ENCODE measurements at places on chromosomes 2 and 18. TPM values are rescaled to one million over a fixed set of nuclear protein-coding genes. Genes with fewer than 3 reads are reported as not detected.

SLC4A5 gene
- 3.9 TPM for total RNA-seq

FTCDNL1 gene
- total RNA-seq = 1.1 TPM

REG3G gene
- 0.52 TPM for total RNA-seq

TUBA4B gene
- not detected for total RNA-seq

ACTG2 gene
- total RNA-seq = 4,458 TPM

REG1B gene
- 0.69 TPM for total RNA-seq

TOGARAM2 gene
- 0.60 TPM for total RNA-seq

SRD5A2 gene
- not detected for total RNA-seq

TCF7L1 gene
- 25.9 TPM for total RNA-seq

OTOF gene
- total RNA-seq = 0.29 TPM

B4GALT6 gene
- total RNA-seq = 4.2 TPM

CD28 gene
- 3.8 TPM for total RNA-seq

MREG gene
- total RNA-seq = 0.74 TPM

STARD6 gene
- total RNA-seq = not detected

GRCh38 chr2:106111882-106112571 lies 82.1 kb downstream of the UXS1 start:
- no peak for DNase-seq

DNA sequence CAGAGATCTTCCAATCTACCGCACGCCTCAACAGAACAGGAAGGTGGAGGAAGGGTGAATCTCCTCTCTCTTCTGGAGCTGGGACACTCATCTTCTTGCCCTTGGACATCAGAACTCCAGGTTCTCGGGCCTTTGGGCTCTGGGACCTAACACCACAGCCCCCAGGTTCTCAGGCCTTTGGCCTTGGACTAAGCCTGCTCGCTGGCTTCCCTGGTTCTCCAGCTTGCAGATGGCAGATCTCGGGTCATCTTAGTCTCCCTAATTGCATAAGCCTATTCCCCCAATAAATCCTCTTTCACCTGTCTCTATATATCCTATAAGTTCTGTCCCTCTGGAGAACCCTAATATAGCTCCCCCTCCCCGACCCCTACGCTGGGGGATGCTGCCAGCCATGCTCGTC lies 14.8 kb downstream of the HS6ST1 start:
- DNase-seq = no peak

DNA sequence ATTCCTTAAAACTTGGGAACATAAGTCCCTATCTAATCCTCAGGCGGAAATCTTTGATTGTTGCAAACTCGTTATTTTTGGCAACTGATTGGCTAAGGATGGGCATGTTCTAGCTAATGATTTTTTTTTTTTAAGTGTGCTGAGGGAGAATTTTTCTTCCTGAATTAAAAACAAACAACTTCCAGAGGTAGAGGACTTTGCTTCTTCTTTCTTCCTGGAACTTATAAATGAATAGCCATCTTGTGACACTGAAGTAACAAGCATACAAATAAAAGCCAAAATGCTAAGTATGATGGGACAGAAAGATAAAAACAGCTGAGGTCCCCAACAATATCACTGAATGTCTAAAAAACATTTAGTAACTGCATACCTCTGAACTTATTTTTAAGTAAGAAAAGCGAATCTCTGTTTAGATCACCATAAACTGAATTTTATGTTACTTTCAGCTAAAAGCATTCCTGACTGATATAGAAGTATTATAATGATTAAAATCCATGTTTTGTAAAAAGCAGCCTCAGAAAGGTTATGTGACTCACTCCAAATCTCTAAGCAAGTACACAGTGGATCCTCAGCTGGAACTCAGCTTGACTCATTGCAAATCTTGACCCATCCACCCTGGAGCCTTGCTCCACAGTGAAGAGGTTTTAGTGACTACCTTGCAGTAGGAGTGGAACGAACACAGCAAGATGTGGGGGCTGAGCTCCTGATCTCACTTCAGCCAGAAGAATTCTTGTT lies 344.4 kb downstream of the CLIP4 start:
- no peak for DNase-seq

DNA sequence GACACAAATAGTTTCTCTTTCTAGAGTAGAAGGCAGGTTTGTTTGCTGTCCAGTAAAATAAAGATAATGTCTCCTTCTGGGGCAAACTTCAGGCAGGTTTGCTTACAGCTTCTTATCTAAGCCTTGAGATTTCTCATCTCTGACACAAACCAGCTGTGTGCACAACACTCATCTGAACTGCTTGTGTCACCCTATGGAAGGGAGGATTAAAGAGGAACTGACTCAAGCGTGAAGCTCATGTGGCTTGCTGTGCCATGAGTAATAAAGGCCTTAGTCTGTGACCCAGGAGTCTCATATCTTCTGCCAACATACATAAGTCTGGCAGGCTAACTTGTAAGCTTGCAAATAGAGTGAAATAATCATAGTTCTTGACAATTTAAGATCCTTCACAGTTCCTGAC lies 24.2 kb upstream of the CPO start:
- DNase-seq = no peak

- peak; percentile 90 for DNase-seq
These were observed at the start of gene LGALSL for GRCh38 chr2:64453770-64454385. LGALSL (plus strand) TSS chr2:64454162; CDS start chr2:64454546, 384 bp downstream.

DNA sequence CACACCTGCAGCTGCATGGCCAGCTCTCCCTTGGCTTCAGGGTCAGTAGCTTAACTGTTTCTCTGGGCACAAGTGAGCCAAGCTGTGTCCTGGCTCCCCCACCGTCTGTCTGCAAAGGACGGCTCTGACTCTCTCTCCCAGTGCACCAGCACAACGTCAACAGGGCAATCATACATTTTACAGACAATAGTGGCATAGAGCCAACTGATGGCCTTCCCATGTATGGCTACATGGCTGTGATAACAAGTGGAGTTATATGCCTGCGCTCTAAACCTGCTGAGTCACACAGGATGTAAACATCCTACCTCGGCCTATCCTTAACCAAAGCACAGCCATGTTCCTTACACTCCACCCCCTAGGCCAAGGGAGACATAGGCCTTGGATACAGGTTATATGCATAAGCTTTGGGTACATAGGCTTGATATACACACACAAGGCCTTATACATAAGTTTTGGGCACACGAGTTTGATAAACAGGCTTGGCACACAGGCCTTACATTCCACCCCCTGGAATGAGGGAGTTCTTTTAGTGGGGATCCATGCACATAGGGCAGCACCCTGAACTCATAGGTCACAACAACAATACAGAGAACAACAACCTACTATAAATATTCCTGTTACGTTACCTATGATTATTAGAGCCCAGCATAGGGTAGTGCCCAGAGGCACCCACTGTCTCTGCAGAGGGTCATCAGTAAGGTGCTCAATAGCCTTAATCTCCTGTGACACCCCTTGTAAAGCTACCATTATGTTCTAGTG lies 17.7 kb downstream of the PHOSPHO2 start:
- no peak for DNase-seq

- DNase-seq = no peak
These were observed 20.8 kb downstream of the SOS1 start for GRCh38 chr2:39099870-39100728.

DNA sequence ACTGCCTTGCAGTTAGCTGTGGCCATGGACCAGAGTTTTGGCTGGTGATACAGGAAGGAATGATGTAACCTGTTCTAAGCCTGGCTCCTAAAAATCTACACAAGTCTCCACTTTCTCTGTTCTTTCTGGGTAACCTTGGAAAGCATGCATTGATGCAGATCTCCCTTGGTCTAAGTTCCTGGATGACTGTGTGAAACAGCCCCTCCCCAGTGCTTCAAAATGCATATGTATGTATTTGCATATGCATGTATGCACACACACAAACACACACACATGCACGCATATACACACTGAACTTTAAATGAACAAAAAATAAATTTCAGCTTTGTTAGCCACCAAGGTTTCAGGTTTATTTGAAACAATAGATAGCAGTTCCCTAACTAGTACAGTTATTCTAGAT lies 296.1 kb downstream of the OSR1 start:
- DNase-seq = no peak

- no peak for DNase-seq
These were observed 182.6 kb upstream of the CHAC2 start for GRCh38 chr2:53584986-53585385.

DNA sequence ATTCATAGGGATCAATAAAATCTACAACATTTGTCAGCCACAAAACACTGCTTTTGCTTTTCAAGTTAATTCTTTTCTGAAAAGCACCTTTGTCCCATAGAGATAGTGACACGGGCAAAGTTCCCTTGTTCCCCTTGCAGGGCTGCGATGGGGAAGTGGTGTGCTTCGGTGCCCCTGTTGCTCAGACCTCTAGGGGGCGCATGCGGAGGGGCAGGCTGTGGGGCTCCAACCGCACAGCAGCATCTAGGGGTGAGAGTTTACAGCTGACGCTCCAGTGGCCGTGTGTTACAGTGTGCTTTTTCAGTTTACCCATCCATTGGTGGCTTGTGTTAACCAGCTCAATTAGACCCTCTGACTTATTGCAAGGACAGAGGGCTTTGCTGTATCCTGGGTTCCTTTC lies 1432.2 kb upstream of the ACVR2A start:
- DNase-seq = no peak

DNA sequence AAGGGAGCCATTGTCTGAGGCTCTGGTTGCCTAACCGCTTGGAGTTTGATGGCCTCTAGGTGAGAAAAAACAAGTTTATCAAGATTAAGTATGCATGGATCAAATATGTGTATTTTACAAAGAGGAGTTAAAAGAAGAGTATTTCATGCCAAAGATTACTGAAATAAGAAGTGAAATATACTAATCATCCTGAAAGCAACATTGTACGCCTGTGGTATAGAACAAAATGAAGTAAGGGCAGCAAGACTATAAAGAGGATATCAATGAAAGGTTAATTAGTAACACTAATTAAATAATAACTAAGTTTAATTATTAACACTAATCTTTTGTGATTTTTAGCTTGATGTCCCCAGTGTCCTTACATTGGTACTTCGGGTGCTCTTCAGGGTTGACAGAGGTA lies 276.7 kb downstream of the CALCRL start:
- DNase-seq = no peak

DNA sequence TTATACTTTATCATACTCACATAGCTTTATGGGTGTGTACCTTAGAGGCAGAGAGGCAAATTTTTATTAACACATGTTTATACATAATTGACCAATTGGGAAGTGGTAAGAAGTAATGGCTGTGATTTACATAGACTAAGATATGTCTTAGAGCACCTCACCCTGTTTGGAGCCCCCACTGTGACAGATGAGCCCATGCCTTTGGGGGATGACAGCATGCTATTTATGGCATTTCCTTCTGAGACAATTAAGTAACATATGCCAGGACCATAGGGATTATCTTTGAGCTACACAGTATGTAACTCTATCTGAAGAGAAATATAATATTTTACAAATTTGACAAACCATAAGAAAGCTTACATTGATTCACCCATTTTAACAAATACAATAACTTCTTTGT lies 1655.3 kb upstream of the ACVR2A start:
- no peak for DNase-seq

DNA sequence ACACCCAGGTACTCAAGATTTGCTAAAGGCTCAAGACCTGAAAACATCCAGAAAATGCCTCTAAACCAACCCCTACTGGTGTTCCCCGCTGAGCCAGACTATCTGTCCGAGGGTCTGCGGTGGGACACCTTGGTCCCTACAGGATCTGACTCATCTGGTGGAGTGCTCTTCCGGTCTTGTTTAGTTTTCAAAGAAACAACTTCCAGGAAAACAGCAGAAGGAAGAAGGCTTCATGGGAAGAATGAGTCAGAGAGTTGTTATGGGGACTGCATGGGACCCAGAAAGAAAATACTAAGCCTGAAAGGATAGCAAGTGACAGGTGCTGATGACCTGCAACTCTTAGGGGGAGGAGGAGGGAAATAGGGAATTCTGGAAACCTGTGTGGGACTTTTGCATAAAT lies 41.3 kb downstream of the ZFP36L2 start:
- no peak for DNase-seq

DNA sequence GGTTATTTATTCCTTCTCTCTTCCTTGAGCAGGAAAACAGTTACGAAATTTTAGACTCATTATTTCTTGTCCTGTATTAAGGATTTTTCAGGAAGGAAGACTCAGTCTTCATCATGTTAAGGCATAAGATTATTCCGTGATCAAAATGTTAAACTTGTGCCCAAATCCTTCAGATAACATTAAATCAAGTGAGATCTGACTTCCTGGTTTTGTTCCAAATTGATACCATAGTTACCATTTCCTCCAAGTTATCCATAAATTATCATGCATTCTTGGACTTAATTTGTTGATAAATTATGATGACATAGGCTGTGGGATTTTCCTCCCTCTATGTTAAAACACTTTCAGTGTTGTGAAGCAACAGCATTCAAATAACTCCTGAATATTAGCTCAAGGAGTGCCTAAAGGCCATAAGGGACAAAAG lies 31.9 kb downstream of the EFEMP1 start:
- DNase-seq = no peak

GRCh38 chr2:216004697-216005283 lies 8.6 kb downstream of the MREG start:
- DNase-seq = no peak

DNA sequence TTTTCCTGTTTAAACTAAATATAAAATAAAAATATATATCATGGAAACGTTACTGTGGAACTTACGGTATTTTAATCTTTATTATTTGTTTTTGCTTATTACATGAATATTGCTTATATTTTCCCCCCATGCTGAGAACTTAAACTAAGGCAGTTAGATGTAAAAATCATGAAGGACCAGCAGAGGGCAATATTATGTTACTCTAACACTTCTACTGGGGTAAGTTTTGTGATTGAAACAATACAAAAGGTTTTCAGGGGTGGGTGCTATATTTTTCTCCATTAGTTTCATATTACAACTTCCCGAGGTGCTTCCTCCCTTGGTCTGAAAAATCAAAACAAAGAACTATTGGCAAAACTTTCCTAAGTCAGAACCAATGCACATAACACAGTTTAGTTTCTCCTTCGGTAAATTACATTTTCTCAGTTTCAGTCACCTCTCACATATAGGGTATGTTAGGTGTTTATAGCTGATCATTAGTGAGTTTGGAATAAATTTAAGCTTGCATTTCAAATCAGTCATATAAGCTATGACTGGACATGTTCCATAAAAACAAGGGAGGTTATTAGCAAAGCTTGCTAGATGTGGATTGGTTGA lies 54.8 kb downstream of the ZNF407 start:
- no peak for DNase-seq

GRCh38 chr2:181904022-181904632 lies 12.6 kb downstream of the ITPRID2 start:
- DNase-seq = no peak

GRCh38 chr2:177031438-177032180 lies 181.0 kb upstream of the HNRNPA3 start:
- no peak for DNase-seq

- DNase-seq = no peak
These were observed 322.8 kb downstream of the RIT2 start for GRCh38 chr18:42792731-42793130.

Measured in posterior vena cava (tissue), 2 donors.